Renal pelvis (tissue), 12 donors: ENCODE measurements at places on chromosomes 12 and 14. TPM values are rescaled to one million over a fixed set of nuclear protein-coding genes. Genes with fewer than 3 reads are reported as not detected.

DNA sequence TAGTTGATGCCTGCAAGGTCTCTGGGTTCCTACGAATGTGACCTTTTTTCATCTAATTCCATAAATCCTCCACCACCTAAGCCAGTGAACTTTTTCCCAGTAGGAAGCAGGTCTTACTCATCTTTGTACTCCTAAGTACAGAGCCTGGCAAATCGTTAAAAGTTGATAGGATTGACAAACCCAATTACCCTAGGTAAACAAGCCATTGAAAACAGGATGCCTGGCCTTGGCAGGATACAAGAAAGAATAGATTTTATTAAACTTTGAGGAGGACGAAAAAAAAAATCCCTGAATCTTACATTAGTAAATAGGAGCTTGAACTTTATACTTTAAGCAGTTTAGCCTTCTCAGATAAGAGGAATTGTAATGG lies 5.6 kb downstream of the TBPL2 start:
- no peak for DNase-seq

GRCh38 chr14:101627915-101628262 lies 66.6 kb downstream of the DIO3 start:
- no peak for DNase-seq

DNA sequence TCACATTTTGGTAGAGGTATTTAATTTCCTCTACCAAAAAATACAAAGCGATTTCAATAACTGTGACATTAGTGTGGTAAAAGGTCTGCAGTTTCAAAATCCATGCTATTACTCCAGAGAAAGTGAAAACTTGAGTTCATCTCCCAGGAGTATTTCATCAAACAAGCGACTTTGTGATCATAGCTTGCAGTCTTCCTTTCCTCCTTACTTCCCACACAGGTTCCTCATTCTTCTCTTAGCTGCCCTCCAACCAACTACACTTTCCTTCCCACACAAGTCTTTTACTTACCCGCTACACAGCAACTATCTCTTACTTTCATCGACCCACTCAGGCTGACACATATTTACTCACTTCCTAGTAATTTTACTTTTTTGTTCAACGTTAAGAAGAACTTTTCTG lies 413.4 kb upstream of the USP15 start:
- DNase-seq, result no peak

DNA sequence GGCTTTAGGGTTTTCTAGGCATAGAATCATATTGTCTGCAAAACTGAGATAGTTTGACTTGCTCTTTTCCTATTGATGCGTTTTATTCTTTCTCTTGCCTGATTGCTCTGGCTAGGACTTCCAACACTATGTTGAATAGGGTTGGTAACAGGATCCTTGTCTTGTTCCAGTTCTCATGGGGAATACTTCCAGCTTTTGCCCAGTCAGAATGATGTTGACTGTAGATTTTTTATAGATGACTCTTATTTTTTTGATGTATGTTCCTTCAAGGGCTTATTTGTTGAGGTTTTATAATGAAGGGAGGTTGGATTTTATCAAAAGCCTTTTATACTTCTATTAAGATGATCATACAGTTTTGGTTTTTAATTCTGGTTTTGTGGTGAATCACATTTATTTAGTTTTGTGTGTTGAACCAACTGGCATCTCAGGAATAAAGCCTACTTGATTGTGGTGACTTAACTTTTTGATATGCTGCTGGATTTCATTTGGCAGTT lies 478.2 kb downstream of the TMEM117 start:
- no peak for DNase-seq

DNA sequence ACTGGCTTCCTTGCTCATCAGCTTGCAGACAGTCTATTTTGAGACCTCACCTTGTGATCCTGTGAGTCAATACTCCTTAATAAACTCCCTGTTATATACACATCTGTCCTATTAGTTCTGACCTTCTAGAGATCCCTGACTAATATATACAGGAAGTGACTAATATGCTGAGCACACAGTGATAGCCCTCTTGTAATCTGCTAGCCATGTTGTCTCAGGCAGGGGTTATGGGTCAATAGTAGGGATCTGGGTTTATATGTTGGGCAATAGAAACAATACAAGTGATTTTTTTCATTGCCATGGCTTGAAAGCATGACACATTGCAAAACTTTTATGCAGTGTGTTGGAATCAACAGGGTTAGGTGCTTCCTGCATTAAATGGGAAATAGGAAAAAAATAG lies 562.2 kb downstream of the GALC start:
- no peak for DNase-seq

DNA sequence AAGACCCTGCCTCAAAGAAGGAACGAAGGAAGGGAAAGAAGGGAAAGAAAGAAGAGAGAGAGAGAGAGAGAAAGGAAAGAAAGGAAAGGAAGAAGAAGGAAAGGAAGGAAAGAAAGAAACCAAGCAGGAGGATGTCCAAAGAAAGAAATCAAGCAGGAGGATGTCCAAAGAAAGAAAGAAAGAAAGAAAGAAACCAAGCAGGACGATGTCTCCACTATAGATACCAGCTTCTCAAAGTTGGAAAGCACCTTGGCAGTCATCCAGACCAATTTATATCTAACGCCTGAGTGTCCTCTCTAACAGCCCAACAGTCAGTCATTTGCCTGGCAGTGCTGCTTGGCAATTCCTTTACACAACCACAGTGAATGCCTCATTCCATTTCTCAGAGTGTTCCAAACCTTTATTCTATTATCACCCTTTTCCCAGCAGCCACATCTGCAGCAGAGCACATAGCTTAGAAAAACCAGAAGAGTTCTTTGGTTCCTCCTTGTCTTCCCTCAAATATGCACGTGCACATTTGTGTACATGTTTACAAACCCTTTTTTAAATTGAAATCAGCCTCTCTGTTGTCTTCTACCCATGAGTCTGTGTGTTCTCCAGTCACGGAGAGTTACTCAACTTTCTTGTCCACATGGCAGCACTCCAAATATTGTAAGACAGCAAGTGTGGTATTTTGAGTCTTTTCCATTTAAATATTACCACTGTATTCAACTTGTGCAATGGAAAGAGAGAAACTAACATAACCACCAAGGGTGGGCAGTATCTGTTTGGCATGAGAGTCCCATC lies 138.4 kb downstream of the STXBP6 start:
- DNase-seq, result no peak

- DNase-seq, result no peak
These were observed 29.7 kb downstream of the PRMT8 start for GRCh38 chr12:3520711-3521110.

DNA sequence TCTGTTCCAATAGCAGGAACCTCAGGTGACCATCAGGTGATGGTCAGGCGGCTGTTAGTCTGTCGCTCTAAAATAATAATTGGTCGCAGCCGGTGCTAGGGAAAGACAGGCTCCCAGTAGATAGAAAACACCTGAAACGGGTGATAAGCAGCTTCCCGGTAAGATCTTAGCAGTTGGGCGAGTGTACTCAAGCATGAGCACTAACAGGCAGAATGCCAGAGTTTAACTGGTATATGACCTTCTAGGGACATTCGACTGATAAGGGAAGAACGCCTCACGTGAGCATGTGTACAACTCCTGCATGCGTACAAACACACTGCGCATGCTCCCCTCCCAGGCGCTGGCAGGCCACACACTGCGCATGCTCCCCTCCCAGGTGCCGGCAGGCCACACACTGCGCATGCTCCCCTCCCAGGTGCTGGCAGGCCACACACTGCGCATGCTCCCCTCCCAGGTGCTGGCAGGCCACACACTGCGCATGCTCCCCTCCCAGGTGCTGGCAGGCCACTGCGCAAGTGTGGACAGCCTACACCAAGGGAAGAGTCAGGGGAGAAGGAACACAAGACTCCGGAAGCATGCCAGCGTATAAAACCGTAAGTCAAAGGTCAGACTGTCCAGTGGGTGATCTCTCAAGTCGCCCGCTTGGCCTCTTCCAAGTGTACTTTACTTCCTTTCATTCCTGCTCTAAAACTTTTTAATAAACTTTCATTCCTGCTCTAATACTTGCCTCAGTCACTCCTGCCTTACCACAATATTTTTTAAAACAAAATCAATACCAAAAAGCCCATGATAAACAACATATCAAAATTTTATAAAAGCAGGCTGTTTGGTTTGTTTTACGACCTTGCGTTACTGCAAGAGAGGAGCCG lies 24.5 kb downstream of the GPRC5D start:
- no peak for DNase-seq

GRCh38 chr12:57214398-57214781 lies 2.2 kb upstream of the NXPH4 start:
- DNase-seq, result no peak

The ATP6V1D gene
- polyA plus RNA-seq, result 124 TPM

The ART4 gene
- polyA plus RNA-seq, result 0.23 TPM

The LYSET gene
- polyA plus RNA-seq, result 34.5 TPM

The FBXW8 gene
- polyA plus RNA-seq, result 25.6 TPM

The CBLN3 gene
- 4.2 TPM for polyA plus RNA-seq

The TMEM263 gene
- 74.1 TPM for polyA plus RNA-seq

The RABGGTA gene
- 25.5 TPM for polyA plus RNA-seq

The SLC4A8 gene
- 4.3 TPM for polyA plus RNA-seq

The RERG gene
- 30.9 TPM for polyA plus RNA-seq
